ENCODE measurements at places on chromosomes 12 and 14. TPM values are rescaled to one million over a fixed set of nuclear protein-coding genes. Genes with fewer than 3 reads are reported as not detected.

DNA sequence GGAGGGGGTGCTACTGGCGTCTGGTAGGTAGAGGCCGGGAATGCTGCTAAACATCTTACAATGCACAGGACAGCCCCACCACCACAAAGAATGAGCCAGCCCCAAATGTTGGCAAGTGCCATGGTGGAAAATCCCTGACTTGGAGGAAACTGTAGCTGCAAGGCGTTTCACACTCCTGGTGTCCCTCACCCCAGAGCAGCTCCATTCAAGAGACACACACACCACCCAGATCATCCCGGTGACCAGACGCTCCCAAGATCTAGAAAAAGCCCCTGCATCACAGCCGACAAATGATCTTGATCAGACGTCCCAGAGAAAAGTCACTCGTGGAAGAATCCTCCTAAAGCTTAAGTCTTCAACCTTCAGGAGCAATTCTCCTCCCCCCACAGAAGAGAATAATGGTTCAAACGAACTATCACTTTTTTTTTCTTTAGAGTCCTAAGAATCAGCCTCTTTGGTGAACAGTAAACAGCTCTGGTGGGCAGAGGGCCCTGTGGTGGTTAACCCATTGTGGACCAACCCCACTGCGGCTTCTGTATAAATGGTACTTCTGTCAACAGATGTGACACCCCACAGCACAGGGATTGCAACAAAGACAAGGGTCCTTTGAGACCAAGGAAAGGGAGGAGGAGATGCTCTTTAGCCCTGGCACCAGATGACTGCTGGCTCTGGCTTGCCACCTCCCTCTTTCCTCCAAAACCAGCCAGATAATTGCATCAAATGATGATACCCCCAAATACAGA lies 2.7 kb downstream of the GLTP start:
- DNase-seq, result no peak

Gene CDCA3
- total RNA-seq, result 104 TPM

Gene KIF5A
- not detected for total RNA-seq

DNA sequence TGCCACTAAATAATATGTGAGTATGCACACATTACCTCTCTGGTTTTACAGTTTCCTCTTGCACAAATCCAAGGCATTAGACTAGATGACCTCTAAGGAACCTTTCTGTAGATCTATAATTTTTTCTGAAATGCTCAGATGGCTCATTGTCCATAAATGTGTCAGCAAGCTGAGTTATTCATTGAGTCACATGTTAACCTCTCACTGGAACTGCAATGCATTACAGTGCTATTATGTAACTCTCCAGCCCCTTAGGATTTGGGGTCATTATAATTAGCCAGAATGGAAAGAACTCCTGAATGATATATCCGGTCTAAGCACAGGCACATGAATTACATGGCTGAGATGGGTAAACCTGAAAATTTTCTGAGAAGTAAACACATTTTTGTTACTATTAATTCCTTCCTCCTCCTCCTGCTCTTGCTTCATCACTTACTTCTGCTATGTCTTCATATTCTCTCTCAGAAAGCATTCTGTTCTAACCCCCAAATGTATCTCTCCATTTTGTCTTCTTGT lies 20.3 kb upstream of the DRAM1 start:
- DNase-seq, result peak; percentile 79

- no peak for DNase-seq
These were observed 765 bp downstream of the TMEM120B start for GRCh38 chr12:121713257-121713777.

- DNase-seq, result no peak
These were observed 264.2 kb downstream of the ADAMTS20 start for GRCh38 chr12:43287706-43288383.
